ENCODE measurements at places on chromosomes 5 and 9.

DNA sequence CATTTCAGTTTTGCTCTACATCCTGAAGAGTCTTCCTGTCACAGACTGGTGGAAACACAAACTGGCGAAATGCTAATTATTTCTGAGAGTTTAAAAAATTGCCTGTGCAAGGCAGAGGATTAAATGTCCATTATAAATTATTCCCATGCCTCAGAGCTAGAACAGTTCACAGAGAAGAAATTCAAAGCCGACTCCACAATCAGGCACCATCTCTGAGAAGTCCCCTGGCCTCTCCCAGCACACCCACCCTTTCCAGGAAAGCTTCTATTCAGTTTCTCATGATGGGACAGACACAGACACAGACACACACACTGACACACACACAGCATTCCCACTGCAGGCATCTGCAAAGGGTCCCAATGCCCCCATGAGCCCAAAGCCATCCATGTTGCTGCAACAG is 253.1 kb downstream of the DENND1A start:
- no peak for DNase-seq

DNA sequence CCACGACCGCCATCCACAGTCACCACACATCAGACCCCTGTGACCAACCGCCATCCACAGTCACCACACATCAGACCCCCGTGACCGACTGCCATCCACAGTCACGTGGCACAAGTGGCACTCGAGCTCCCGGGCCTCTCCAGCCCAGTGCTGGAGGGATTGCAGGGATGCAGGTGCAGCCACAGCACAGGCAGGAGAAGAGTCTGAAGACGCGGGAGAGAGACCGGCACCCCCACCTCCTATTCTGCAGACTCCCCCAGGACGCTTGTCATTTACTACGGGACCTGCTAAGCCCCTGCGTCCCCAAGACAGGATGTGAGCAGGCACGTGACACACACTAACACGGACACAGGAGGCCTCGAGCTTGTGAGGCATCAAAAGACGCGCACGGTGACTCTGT is 21.1 kb downstream of the TERT start:
- no peak for DNase-seq

DNA sequence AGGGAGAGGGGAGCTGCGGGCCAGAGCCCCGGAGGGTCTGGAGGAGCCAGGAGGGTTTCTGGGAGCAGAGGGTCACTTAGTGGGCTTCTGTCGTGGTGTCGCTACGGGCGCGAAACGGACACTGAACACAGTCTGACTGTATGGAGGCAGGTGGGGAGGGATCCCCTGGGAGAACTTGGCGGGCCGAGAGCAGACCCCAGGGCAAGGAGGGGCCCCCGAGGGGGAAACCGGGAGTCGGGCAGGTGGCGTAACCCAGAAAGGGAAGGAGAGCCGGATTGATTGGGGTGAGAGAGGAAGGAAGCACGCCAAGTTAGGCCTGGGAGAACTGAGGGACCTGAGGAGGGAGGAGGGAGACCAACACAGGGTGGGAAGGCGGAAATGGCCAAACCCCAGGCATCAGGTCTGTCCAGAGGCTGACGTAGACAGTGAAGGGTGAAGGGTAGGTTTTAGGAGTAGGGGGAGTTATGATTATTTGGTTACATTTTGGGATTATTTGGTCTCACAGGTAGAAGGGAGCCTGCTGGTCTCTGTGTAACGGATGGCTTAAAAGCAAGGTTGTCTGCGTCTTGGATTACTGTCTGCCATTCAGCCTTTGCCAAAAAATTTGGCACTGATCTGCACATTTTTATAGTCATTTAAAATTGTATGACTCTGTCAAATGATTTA is 3.3 kb upstream of the MSMP start:
- DNase-seq, result no peak

GRCh38 chr5:107671742-107672210 is 1.0 kb upstream of the EFNA5 start:
- no peak for DNase-seq

- DNase-seq, result no peak
Measured at GRCh38 chr5:39570403-39571027, 145.7 kb upstream of the DAB2 start.

DNA sequence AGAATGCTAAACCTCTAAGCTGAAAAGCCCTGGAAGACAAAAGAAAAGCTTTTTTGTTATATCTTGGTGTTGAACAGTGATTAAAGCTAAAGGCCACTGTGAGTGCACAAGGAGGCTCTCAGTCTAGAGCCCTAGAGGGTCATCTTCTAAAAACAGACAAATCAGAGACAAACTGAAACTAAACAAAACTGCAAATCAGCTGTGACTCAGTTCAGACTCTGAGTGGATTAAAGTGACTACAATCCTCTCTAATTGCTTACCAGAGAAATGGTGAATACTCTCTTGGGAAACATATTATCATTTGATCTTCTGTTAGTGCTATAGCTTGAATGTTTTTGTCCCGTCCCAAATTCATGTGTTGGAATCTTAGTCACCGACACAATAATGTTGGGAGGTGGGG is 491.9 kb downstream of the CDH18 start:
- DNase-seq, result no peak

- DNase-seq, result no peak
Measured at GRCh38 chr9:91274949-91275492, 86.7 kb downstream of the AUH start.

DNA sequence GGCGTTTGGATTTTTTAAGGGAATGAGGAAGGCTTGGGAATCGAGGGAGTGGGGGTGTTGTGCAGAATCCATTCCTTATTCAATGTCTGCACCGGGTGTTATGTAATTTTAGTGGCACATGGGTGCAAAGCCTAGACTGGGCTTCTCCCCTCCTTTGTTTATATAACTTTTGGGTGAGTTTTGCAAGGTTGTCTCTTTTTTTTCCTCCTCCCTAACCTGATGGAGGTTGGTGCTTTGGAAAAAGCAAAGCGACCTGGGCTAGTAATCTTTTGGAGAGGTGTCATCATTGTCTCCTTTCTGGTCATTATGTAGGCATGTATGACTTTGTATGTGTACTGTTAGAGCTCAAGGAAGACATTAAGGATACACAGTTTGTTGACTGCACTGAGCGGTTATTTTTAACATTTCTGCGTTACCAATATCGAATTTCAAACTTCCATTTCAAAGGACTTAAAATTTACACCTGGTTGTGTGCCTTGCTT is 3.1 kb downstream of the SMARCA2 start:
- no peak for DNase-seq

GRCh38 chr5:32687499-32687831 is 23.7 kb upstream of the NPR3 start:
- DNase-seq, result no peak

DNA sequence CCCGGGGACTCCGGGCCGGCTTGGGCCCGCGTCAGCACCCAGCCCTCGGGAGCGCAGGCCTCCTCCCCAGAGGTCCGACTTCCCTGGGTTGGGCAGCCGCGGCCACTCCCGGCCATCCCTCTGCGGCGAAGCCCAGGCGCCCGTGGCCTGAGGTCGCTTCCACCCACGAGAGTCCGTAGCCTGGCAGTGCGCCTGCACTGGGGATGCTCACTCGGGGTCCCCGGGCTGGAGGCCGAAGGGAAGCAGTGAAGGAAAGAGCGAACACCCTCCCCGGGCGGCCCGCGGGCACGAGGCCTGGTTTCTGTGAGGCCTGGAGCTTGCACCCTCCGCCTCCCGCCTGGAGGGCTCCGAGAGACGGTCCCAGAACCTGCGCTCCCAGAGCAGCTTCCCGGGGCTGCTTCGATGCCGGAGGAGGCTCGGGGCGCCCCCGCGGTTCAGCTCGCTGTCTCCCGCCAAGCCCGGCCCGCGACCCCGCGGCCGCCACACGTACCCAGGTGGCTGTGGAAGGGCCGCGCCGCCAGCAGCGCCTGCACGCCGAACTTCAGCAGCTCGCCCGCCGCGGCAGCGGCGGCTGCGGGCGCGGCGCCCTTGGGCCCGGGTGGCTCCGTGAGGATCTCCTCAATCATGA is 607 bp downstream of the BARX1 start:
- DNase-seq, result no peak

DNA sequence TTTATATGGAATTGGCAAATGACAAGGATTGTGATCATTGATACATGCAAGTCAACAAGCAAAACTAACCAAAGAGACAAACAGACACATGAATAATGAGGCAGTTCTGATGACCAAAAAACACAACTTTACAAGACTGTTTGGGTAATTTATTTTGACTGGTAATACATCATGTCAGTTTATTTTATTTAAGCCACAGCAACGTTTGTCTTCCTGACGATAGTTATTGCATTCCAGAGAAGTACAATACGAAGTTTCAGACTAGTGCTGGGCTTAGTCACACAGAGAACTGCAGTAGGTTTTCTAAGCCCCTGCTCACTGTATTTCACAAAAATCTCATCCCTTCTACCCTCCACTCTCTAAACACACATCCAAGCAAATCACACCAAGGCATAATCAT is 514.2 kb downstream of the RAB3C start:
- no peak for DNase-seq

DNA sequence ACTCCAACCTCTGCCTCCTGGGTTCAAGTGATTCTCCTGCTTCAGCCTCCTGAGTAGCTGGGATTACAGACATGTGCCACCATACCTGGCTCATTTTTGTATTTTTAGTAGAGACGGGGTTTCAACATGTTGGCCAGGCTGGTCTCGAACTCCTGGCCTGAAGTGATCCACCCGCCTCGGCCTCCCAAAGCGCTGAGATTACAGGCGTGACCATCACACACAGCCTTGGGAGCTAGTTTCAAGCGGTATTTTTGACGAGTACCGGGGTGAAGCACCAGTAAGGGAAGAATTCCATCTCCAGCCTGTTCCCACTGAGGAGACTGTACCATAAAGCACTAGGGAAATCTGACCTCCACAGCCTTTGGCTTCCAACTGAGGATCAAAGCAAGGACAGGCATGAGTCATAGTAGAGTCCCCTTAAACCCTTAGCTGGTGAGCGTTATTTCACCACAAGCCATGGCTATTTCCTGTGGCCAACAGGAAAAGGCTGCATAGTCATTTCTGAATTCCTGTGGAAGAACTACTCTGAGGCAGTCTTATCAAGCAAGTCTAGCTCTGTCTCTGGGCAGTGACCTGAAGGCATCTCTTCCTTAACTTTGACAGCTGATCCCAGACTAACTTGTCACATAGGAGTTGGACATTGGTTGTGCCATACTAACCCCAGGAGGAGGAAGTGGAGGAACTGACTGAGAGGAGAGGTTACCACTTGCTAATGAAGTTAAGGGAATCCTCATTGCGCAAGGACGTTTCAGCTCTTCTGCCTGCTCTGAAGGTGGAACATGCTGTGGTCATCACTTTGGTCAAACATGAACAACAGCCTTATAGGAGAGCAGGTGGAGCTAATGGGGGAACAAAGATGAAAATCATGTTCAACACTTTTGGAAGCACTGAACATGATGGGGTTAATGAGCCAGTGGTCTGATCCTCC is 85.8 kb upstream of the DMRT1 start:
- no peak for DNase-seq

GRCh38 chr9:78958892-78959291 is 612.9 kb upstream of the TLE4 start:
- no peak for DNase-seq

- no peak for DNase-seq
Measured at GRCh38 chr5:14125262-14125661, 17.9 kb upstream of the TRIO start.

DNA sequence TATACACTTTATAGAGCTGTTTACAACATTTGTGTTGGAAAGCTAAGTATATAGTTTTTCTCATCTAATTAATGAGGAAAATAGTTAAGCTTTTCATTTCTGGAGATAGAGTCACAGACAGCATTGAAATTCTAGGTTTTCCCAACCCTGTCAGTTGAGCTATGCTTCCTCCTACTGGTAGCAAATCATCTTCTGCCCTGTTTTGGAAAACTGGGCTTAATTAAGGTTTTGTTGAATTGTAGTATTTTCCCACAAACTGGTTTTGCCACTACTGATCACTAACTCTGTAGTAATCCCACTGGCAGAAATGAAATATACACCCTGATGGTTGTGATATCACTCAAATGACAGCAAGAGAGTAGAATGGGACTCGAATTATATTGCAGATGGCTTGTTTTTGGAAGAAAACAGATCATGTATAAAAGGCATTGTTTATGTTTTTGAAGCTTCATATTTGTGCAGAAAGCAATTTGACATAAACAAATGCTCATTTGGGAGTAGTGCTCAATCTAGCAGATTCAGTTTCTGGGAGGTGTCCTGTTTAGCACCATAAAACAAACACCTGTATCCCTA is 46.6 kb downstream of the CD180 start:
- DNase-seq, result no peak

- DNase-seq, result no peak
Measured at GRCh38 chr9:16516891-16517290, 353.6 kb downstream of the BNC2 start.

DNA sequence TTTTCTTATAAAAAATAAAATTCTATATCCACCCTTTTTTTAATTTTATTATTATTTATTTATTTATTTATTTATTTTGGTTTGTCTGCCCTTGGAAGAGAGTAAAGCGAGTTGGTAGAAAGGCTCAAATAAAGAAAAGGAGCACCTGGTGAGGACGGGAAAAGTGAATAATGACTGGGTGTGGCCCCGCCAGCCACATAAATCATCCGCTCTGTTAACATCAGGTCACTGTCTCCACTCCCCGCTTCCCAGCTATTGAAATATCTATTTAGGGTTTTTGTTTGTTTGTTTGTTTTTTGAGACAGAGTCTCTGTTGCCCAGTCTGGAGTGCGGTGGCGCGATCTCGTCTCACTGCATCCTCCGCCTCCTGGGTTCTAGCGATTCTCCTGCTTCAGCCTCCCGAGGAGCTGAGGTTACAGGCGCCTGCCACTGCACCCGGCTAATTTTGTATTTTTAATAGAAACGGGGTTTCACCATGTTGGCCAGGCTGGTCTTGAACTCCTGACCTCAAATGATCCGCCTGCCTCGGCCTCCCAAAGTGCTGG is 844 bp downstream of the POLR3G start:
- DNase-seq, result no peak

DNA sequence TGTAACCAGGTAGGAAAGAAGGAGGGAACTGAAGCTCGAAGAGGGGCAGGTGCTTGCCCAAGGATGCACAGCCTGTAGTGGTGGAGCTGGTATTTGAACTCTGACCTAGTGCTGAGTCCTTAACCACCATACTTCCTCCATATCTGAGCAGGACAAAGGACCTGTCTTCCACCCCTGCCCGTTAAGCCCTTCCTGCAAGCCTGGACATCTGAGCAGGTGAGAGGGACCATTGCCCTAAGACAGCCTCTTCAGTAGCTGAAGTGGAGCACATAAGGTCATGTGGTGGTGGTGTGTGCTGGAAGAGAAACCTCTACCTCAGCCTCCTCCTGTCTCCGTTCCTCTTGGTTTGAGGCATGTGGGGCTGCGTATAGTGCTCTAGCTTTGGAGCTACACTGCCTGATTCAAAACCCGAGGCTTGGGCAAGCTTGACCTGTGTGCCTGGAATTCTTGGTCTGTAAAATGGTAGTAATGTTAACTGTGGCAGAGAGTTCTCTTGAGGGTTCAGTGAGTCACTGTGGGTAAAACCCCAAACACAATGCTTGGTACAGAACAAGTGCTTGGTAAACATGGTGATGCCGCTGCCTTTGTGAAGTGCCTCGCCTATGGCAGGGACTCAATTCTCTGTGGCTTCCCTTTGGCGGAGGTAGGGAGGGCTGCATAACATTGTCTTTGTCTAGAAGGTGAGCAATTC is 7.4 kb downstream of the GALNT10 start:
- DNase-seq, result no peak
